ENCODE measurements at places on chromosomes 7 and 10.

DNA sequence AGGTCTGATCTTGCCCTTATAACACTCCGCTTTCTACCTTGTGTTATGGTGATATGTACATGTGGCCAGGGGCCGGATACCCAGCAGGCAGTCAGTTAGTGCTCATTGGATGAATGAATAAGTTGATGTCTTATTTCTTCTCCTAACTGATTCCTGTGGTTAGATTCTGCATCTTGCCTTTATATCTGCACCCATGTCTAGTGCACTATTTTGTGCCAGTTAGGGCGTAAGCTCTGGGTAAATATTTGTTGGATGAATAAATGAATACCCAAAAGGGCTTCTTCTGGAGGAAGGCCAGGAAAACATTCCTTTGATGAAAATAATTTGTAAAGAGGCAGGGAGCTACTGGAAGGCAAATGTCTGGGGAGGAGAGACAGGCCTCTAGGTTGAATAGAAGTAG, 148.2 kb downstream of the CHN2 start:
- DNase-seq: no peak

DNA sequence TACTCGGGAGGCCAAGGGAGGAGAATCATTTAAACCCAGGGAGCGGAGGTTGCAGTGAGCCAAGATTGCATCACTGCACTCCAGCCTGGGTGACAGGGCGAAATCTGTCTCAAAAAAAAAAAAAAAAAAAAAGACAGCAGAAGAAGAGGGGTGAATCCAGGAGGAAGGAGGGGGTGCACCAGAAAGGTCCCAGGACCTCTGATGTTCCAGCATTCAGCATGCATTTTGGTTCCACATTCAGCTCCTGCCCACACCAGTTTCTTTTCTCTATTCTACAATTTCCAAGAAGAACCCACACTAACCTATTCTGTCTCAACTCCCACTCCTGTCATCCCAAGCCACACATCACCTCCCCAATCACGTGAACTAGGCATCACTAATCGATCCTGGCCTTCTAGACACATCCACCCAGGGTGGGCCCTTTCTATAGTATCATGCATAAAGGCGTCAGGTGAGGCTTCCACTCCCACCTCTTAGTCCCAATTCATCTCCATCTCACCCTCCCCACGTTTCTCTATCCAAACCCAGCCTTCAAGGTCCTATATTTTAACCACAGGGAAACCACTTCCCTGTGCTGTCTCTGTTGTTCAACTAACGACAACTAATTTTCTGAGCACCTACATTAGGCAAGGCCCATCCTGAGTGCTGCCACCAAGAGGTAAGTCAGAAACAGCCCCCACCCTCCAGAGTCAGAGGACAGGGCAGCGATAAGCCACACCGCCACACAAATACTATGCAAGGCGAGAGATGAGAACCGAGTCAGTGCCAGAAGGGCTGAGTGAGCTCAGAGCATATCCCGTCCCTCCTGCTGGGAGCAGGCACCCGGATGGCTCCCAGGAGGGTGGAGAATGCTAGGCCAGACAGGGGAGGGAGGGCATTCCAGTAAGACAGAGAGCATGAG, 2.2 kb downstream of the ANXA11 start:
- peak; percentile 81 for DNase-seq

GRCh38 chr10:36023939-36024338, 381.8 kb upstream of the FZD8 start:
- DNase-seq: no peak

DNA sequence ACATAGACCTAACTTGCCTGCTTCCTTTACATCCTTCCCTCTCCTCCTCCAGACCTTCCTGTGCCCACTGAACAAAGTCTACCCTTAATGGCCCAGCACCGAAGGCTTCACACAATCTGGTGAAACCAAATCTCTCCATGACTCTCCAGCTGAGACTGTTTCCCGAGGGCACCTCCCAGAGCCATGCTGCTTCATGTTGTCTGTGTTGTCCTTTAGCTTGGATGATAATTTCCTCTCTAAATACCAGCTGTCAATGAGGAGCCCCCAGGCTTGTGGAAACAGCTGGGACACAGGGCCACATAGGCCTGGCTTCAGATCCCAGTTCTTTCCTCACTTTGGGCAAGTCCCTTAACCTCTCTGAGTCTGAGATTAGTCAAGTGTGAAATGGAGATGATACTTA, 54.3 kb downstream of the DLD start:
- no peak for DNase-seq

DNA sequence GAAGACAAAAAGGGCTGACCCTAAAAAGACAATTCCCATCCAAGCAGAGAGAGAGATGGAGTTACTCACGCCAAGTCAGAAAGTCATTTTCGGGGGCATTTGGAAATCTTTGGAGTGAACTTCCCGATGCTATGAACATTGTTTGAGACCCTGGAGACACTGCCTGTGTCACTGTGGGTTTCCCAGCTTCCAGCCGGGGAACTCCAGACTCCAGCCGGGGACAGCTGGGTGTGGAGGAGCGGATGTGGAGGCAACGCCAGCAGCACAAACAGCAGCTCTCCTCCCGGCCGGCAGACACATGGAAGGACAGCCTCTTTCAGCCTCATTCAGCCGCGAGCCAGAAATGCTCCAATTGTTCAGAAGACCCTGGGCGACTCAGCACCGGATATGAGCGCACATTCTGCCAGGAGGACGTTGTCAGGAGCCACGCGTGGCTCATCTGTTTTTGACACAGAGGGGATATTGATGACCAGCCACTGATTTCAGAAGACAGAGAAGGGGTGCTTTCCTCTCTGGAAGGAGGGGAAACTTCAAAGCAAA, 97.6 kb downstream of the PRPF18 start:
- no peak for DNase-seq
